ENCODE measurements at places on chromosomes 6 and 20. TPM values are rescaled to one million over a fixed set of nuclear protein-coding genes. Genes with fewer than 3 reads are reported as not detected.

BCKDHB gene
- total RNA-seq: 16.4 TPM

EYS gene
- total RNA-seq: not detected

DNA sequence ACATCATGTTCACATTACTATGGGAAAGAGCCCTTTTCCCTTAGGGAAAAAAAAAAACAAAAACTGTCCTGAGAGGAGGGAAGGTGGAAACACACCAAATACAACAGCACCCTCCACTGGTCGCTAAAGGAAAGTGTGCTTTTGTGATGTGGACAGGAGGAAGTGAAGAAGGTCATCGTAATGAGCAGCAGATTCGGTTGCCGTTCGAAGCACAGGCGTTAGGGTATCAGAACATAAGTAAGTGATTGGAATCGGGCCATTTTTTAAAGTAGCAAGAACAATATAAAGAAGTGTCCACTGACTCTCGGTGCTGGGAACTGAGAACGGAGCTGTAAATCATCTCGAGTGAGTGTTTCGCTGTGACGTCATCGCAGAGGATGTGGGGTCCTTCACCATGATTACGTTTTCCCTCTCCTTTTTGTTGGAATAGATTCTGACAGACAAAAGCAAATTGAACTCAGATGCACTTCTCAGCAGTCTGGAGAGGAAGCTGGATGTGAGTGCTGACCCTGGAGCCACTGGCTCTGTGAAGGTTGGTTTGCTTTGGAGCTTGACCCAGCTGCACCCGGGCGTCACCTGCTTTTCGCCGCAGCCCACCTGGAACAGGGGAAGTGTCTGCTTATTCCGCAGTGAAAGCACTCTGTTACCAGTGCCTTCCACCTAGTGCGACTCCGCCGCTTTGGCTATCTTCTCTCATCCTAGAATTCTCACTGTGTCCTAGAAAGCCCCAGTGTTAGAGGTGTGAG lies 203.6 kb upstream of the GMDS start:
- DNase-seq: no peak

- no peak for DNase-seq
Observed at GRCh38 chr6:25472906-25473305, 179.1 kb upstream of the SCGN start.

- no peak for DNase-seq
Observed at GRCh38 chr20:44560229-44560628, 22.1 kb upstream of the PKIG start.

DNA sequence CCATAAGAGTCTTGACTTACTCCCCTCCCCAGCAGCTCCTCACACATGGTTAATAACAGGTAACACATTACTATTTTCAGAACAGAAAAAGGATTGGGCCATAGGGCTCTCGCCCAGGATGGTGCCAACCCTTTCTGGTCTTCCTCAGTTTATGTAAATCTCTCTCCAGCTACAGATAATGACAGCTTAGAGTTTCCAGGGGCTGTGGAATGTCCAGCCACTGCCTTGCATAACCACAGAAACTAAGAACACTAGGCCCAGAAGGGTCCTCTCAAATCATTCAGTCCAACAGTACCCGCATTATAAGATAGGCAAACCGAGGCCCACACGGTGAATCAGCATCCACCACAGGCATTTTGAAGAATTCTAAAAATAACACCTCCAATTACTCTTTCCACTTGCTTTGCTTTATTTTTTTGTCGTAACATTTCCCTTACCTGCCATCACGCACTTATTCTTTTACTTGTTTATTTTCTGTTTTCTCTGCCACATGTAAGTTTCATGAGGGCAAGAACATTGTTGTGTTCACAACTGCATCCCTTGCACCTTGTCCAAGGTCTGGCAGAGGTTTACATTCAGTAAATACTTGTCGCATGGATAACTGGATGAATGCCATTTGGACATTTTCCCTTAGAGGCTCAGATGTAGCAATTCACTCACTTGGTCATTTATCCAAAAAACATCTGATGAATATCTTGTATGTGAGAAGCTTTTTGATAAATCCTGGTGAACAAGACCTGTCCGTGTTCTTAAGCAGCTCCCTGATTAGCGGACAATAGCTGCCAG lies 6.4 kb upstream of the SDC4 start:
- no peak for DNase-seq

GRCh38 chr20:44390280-44390679 lies 34.8 kb downstream of the HNF4A start:
- no peak for DNase-seq

All from uterus (tissue), 4 donors.